ENCODE measurements at places on chromosomes 1 and 21. TPM values are rescaled to one million over a fixed set of nuclear protein-coding genes. Genes with fewer than 3 reads are reported as not detected.

DNA sequence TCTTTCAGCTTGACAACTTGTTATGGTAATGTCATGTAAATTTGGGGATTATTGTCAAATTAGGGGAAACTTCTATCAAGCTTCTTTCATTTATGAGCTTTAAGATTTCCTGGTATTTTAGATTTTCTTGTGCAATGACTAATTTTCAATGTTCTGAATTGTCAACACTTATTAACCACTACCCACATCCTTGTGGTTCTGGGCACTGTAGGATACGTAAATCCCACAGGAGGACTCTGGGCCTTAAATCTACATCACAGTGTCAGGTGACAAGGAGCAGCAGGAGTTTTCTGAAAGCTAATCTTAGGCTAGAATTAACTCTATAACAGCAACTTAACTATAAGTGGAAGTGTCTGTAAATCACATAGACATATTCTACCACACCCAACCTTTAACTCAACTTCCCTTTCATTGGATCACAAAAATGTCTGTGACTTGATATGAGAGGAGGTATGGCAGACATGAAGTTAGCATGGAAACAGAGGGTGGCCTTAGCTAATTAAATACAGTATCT lies 397.7 kb downstream of the HLX start:
- no peak for DNase-seq

Gene LCE2B
- not detected for total RNA-seq

Gene SPATA17
- total RNA-seq: not detected

GRCh38 chr21:38669186-38669585 lies 136.5 kb upstream of the ETS2 start:
- DNase-seq: no peak

Gene OR2T8
- total RNA-seq: not detected

DNA sequence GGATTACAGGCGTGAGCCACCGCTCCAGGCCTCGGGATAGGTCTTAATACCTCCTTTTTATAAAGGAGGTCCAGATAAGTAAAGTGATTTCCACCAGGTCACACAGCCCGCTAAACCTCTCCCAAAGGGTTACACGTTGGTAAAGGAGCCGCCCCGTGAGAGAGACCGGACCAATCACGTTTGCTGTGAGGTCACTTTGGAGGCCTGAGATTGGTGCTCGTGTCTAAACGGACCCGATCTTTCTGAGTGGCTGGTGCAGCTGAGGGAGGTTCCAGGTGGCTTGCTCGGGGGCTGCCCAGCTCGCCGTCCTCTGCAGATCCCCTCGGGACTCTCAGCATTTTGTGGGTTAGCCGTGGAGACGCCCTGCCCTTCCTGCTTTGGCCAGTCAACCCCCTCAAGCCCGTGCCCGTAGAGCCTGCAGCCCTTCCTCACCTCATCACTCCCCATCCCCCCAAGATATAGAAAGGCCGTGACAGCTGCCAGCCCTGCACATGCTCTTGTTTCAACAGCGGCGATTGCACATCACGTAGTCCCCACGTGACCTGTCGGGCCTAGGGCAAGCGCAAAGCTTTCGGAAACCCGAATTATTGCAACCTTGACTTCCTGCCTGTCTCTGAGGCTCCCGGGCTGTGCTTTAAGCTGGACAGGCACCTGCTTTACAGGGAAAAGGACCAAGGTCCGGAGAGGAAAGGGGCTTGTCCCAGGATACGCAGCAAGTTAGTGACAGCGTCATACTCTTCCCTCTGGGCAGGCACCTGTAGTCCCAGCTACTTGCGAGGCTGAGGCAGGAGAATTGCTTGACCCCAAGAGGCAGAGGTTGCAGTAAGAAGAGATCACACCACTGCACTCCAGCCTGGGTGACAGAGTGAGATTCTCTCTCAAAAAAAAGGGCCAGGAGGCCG lies 5.0 kb upstream of the COA7 start:
- DNase-seq: peak; percentile 93

Gene COA7
- total RNA-seq: 23.8 TPM

Gene C1QC
- total RNA-seq: not detected
